Neural crest cell (in vitro differentiated cells): ENCODE measurements at places on chromosomes 1 and 21.

DNA sequence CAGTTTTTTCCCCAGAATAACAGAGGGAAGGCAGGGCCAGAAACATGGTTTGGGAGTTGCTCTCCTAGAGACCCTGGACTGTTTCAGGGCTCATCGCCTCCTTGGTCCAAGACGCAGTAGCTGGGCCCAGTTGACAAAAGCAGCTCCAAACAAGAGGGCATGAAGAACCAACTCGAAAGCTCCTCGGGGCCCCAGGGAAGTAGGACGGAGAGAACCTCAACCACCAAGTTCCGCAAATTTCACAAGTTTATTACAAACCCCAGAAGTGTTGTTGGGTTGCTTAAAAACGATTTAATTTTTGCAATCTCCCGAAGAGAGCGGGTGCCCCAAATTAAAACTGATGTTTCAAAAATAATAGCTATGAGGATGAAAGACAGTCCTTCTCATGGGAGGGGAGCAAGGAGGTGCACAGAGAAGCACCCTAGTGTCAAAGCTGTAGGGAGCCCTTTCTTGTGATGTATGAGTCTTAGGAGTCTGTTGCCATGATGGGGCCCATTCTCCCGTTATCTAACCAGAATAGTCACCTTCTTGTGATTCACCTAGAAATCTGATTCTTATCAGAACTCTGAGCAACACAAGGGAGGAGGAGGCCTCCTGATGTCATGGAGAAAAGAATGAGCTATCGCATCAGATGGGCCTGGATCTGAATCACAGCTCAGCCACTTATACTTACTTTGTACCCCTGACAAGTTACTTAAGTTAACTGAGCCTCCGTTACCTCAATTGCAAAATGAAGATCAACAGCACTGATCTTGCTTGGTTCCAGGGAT lies 165.7 kb upstream of the IRF2BP2 start:
- DNase-seq: no peak

- no peak for DNase-seq
Measured at GRCh38 chr1:63662056-63662836, 69.0 kb downstream of the PGM1 start.

DNA sequence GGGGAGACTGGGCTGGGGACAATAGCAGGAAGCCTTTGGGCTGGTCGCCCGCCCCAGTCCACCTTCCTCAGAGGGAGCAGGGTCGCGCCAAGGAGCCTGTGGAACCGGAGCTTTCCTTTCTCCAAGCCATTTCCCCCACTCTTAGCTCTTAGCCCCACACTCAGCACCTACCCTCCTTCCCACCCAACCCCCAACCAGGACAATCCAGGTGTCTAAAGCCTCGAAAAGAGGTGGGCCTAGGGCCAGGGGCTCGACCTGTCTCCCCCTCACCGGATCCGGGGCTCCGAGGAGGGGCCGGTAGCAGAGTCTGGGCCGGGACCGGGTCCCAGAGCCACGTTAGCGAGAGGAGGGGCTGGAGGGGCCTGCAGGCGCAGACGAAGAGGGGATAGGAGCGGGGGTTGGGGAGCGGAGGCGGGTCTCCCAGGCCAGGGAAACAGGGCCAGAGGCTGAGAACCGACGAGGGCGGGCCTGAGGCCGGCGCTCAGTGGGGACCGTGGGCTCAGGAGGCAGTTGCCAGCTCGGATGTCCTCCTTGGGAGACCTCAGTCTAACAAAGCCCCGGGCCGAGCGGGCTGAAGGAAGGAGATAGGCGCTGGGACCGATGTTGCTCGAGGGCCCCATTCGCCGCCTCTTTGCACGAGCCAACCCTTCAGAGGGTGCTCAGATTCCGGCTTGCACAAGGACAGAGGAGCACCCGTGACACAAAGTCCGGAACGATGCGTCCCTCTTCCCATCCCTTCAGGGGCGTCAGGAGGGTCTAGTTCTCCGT lies 943 bp downstream of the SEMA6C start:
- peak; percentile 30 for DNase-seq

DNA sequence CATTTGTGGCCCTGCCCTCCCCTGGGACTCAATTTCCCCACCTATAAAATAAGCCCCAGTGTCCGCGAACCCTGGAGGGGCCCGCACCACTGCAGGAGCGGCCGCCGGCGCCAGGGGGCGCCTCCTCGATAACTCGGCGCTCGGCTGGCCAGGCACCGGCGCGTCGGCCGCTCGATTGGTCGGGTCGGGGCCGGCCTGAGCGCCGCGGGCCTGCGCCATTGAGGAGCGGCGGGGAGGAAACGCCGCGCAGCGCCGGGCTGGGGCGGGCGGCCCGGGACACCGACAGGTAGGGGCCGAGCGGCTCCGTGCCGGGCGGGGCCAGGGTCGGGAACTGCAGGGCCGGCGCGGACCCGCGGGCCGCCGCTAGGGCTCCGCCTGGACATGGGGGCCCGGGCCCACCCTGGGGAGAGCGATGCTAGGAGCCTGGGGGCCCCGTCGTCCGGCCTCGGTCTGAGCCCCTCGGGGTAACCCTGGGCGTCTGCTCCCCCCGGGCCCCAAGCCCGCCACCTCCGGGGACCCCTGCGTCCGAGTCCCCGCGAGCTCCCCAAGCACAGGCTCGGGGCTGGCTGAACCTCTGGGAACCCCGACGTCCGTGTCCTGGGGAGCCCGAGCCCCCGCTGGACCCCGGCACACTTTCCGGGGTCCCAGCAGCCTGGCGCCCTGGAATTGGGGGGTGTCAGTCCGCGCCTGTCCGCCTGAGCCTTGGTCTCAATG lies at the start of gene VPS13D:
Gene VPS13D (plus strand): TSS at position 196 of the 714 bp plus-strand sequence. CDS start 4,237 bp downstream, outside the sequence.
- DNase-seq: peak; percentile 89

GRCh38 chr1:19373211-19374082 lies 61.3 kb downstream of the SLC66A1 start:
- DNase-seq: no peak

- DNase-seq: no peak
Measured at GRCh38 chr1:158583962-158584361, 4.3 kb upstream of the OR10X1 start.

GRCh38 chr1:94254073-94254810 lies 16.9 kb upstream of the ARHGAP29 start:
- DNase-seq: no peak

- no peak for DNase-seq
Measured at GRCh38 chr1:227155688-227156087, 162.6 kb downstream of the CDC42BPA start.

GRCh38 chr1:41152622-41153044 lies 89.5 kb downstream of the SCMH1 start:
- no peak for DNase-seq

GRCh38 chr1:41741244-41741643 lies 177.5 kb downstream of the HIVEP3 start:
- DNase-seq: no peak

- DNase-seq: no peak
Measured at GRCh38 chr1:39328586-39329121, 124.2 kb downstream of the MACF1 start.

- DNase-seq: no peak
Measured at GRCh38 chr1:8701794-8702471, 115.5 kb downstream of the RERE start.

- no peak for DNase-seq
Measured at GRCh38 chr1:220527279-220527907, 543 bp upstream of the MARK1 start.

- no peak for DNase-seq
Measured at GRCh38 chr21:35400233-35400939, 351.3 kb upstream of the RUNX1 start.

GRCh38 chr1:63248216-63248615 lies 74.2 kb upstream of the FOXD3 start:
- no peak for DNase-seq

DNA sequence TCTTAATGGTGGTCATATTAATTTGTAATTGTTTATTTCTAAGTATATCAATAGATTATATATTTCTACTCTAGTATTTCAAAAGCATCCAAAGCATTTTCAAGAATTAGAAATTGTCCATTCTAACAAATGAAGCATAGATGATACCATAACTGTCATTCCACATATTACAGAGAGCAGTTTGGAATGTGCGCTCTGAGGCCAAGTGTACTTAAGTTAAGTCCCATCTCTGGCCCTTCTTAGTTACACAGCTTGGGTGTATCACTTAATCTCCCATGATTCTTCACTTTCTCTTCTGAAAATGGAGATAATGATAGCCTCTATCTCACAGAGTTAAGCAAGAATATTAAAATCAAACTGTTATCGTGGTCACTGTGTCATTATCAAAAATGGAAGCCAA lies 281.1 kb downstream of the MRPL39 start:
- no peak for DNase-seq

- DNase-seq: no peak
Measured at GRCh38 chr1:110607536-110608230, 1.5 kb upstream of the KCNA2 start.

- DNase-seq: no peak
Measured at GRCh38 chr1:55311057-55311641, 96.0 kb upstream of the USP24 start.
